ENCODE measurements at places on chromosomes 3 and 15.

DNA sequence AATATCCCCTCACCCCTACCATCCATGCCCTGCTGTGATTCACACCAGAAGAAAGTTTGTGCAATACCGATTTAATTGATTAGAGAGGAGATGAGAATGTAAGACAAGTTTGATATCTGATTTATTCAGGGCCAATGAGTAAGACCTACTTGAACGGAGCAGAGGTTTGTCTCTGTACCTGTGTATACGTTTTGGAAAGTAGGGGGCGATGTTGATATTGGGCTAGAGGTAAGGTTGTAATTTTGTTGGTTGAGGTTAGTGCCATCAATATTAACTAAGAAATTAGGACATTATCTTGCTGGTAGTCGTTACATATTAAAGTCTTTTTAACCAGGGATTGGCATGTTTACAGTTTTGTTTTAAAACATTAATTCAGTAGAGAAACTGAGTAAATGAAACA is 20.5 kb downstream of the EAF2 start:
- DNase-seq: no peak

DNA sequence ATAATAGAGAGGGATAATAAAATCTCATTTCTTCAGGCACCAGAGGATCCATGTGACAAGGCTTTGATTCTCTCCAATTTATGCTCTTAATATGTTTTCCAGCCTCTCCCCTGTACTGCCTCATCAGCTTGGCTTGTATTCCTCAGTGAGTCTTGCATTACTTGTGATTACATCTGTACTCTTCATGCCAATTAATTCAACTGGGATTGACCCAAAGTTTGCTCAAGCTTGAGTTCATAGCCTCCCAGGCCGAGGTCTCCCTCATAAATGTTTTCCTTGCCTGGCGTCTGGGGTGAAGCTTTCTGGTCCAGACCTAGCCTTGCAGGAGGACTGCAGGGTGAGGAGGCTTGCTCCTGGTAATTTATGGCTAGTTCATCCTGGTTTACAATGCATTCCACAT is 146.9 kb downstream of the CHST2 start:
- no peak for DNase-seq

- no peak for DNase-seq
Observed at GRCh38 chr3:141111364-141112155, 60.4 kb downstream of the SPSB4 start.

DNA sequence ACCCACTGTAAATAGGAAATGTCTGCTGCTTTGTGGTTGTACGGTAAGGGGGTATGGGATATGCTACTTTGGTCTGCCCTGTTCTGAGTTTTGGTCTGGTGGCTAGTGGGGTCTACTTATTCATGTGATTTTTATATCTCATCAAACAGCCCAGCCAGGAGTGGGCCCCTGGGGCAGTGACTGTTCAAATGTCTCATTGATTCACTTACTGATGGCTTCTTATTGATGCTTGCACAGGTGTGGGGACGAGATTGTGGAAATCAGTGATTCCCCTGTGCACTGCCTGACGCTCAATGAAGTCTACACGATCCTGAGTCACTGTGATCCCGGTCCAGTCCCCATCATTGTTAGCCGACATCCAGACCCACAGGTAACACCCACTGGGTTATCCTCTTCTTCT is 38.5 kb downstream of the STARD5 start:
- no peak for DNase-seq

DNA sequence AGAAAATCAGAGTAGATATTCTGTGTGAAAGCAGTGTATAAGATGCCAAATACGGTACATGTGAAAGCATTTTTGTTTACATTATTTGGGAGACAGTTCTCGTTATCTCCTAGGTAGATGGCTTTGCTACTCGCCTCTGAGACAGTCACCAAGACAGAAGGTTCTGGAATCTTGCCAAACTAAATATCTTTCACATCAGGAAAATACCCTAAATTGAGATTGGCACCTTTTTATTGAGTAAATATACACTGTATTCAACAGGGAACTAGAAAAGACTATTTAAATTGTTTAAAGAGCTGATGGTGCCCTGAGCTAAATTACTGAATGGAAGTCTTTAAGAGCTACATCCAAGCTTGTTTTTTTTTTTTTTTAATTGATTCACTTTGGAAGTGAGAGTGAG is 3.4 kb downstream of the FGD5 start:
- no peak for DNase-seq

DNA sequence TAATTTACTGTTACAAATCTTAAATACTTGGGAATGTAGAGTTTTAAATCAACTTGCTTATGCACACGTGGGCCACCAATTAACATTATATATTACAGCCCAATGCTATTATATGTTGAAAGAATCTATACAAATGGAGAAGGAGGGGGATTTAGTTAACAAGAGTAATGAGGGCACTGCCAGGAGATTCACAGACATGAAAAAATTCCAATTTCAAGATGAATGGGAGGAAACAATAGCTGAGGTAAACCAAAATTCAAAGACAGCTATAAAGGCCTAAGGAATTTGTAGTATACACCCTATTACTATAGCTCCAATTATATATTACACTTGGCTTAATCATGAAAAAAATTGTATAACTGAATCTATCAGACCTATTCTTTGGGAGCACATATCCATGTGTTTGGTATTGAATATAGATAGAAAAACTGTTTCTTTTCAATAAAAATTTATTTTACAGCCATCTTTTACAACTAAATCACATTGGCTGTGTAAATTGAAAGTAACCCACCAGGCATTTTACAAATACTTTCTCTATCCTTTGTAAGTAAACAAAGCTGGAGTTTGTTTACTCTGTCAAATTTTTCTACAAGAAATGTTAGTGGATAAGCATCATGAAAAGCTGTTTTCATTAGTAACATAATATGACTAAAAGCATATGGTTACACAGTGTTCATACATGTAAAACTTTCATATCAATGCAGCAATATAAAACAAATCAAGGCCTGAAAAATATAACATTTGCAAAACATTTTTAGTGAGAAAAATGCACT is 1045.8 kb downstream of the ROBO1 start:
- no peak for DNase-seq

- DNase-seq: no peak
Observed at GRCh38 chr3:193812078-193812725, 219.2 kb downstream of the OPA1 start.
